Activated CD4-positive, alpha-beta memory T cell treated with anti-CD3 and anti-CD28 coated beads for 36 hours (primary cell): ENCODE measurements at places on chromosomes 13 and 19.
A peak's percentile ranks its signal among the peaks of the same experiment; 100 is the strongest.

GRCh38 chr13:26219726-26220125 is 2.4 kb downstream of the RNF6 start:
- DNase-seq, result no peak

DNA sequence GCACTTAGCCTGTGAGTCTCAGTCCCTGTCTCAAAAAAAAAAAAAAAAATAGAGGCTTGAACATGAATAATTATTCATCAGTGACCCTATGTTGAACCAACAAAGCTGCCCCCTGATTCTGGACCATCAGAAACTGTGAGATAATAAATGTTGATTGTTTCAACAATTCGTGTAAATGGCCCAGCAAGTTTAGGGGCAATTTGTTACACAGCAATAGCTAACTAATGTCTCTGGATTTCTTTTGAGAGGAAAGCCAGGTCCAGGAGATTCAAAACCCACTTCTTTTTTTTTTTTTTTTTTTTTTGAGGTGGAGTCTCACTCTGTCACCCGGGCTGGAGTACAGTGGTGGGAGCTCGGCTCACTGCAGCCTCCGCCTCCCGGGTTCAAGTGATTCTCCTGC is 12.5 kb upstream of the TLE6 start:
- no peak for DNase-seq

DNA sequence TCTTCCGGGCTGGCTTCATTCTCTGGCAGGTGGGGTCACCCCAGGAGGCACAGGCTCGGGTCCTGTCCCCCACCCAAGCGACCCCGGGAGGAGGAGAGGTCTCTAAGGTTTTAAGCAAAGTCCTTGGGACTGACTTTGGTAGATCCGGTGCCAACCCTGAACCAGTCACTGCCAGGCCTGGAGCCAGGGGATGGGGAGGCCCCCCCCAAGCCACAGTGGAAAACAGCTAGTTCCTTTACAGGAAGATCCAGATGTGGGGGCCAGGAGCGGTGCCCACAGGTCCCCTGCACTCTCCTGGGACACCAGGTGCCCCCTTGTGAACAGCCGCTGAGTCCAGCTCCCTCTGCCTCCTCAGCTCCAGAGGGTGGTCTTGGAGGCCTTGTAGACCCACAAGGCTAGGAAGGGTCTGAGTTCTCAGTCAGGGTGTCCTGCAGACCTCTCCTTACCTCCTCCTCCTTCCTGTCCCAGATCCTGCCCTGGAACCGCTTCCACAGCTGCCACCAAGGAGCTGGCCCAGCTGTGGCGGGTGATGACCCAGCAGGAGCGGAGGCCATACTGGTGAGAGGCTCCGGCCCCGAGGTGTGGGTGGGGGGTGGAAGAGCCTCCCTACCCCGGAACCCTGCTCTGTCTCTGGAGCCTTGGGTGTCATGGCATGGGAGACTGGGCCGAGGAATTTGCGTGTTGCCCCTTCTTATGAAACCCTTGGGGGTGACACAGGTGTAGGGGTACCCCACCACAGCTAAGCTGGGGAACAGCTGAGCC is 6.0 kb downstream of the SIX5 start:
- no peak for DNase-seq

DNA sequence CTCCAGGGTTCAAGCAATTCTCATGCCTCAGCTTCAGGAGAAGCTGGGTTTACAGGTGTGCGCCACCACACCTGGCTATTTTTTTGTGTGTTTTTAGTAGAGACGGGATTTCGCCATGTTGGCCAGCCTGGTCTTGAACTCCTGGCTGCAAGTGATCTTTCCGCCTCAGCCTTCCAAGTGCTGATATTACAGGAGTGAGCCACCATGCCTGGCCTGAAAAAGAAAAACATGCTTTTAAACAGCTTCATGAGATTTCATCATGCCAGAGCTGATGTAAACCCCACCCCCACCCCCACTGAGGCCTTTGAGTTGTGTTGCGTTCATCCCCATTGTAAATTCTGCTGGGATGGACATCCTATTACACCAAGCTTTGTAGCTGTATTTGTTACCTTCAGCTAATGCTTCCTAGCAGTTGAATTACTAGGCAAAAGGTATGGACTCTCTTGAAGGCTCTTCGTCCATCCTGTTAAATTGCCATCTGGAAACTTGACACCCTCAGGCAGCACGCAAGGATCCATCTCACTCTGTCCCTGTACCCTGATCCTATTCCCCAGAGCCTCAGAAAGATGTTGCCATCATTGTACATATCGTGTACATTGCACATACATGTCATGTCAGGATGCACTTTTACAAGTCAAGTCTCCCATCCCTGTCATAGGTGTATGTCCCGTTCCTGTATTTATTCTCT is 47.3 kb downstream of the NFIX start:
- DNase-seq, result no peak

GRCh38 chr19:39582442-39582841 is 19.9 kb upstream of the LGALS13 start:
- peak; percentile 74 for DNase-seq
